Smooth muscle cell of the coronary artery (primary cell): ENCODE measurements at places on chromosomes 13 and 19. TPM values are rescaled to one million over a fixed set of nuclear protein-coding genes. Genes with fewer than 3 reads are reported as not detected.

ZSWIM9 gene
- 1.8 and 2.2 TPM in 2 replicates for total RNA-seq

KIR2DL4 gene
- total RNA-seq, result not detected in 2 replicates

RNF225 gene
- total RNA-seq, result 0.15 TPM in 1 of 2 replicates, not detected in the other

RUBCNL gene
- total RNA-seq, result 0.08 and 18.5 TPM in 2 replicates

CASP14 gene
- not detected in 2 replicates for total RNA-seq

KLHL1 gene
- total RNA-seq, result not detected in 2 replicates

MAP4K1 gene
- 0.08 TPM in 1 of 2 replicates, not detected in the other for total RNA-seq

GRK1 gene
- not detected in 2 replicates for total RNA-seq

ERICH6B gene
- total RNA-seq, result not detected in 2 replicates

DHDH gene
- 0.38 and 0.82 TPM in 2 replicates for total RNA-seq
